ENCODE measurements at places on chromosomes 2 and 18.

DNA sequence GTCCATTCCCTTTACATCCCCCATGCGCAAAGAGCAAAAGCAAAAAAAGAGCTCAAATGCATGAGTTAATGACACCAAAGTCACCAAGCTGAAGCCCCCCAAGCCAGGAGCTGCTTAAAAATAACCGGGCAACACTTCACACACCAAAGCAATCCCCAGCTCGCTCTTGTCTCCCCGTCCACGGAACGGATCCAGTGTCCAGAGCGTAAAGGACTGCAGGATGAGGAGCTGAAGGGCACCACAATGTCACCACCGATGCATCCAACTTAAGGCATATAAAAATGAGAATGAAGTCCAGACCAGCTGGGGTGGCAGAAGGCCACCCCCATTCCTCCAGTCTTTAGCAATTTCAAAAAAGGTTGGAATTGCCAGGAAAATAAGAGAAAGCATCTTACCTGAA, 8.7 kb downstream of the SMAD7 start:
- no peak for DNase-seq

- no peak for DNase-seq
Measured at GRCh38 chr2:56376699-56377665, 193.2 kb downstream of the CCDC85A start.

DNA sequence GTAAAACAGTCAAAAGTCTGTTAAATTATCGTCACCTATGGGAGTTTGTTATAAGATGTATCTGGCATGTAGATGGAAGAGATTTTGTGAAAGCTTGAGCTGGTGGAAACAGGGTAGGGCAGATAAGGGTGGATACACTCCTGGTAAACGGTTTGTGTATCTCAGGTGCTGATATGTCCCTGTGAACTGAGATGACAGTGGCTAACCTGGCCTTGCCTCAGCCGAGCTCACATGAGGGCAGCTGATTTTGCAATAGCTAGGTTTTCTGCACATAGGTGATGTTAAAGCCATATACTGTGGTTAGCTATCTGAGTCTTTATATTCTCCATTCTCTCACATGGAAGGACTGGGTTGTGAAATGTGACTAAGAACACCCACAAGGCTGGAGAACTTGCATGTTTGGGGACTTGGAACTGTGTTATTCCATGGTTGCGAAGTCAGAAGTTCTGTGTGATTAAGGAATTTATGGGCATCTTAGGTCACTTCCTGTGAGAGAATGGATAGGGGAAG, 205.1 kb downstream of the TPGS2 start:
- DNase-seq, result no peak

DNA sequence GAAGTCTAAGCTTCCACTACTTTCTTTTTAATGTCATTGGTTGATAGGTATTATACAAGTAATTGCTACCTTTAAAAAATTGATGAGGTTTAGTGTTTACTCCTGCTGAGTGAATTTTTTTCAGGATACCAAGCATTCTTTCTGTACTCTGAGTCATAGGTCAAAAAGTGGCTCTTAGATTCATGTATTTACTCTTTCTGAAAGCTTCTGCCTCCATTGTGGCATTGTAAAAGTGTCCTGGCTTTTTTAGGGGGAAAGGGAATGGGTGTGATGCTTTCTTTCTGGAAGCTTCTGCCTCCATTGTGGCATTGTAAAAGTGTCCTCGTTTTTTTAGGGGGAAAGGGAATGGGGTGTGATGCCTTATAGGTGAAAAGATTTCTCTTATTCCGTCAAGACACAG, 286.5 kb downstream of the LPIN1 start:
- no peak for DNase-seq

DNA sequence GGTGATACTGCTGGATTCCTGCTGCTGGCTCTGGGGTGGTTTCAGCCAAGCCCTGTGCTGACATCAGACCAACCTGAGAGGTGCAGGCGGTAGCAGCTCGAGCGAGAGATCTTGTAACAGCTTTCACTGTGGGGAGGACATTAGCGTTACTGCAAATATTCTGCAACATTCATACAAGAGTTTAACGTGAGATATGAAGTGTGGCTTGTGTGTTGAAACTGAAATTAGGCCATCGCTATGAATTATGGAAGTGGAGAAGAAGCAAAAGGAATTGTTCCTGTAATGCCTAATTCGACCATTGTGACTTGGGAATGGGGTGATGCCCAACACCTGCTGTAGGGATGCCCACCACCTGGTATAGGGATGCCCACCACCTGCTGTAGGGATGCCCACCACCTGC, 6.5 kb upstream of the MLPH start:
- no peak for DNase-seq

DNA sequence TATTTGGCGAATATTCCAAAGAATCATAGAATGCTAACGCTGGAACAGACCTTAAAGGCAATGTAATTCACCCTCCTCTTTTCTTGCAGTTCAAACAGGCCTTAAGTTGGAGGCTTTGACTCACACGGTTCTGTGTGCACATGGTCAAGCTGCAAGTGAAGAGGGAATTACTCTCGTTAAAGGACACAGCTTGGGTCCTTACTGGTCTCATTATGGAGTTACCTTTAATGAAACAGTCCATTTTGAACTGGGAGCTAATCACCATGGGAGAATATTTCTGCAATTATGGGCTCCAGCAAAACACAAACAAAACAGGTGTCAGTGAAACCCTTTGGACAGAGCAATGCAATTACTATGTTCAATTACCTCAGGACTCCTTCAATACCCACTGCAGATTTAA, 135.5 kb downstream of the GAREM1 start:
- no peak for DNase-seq

DNA sequence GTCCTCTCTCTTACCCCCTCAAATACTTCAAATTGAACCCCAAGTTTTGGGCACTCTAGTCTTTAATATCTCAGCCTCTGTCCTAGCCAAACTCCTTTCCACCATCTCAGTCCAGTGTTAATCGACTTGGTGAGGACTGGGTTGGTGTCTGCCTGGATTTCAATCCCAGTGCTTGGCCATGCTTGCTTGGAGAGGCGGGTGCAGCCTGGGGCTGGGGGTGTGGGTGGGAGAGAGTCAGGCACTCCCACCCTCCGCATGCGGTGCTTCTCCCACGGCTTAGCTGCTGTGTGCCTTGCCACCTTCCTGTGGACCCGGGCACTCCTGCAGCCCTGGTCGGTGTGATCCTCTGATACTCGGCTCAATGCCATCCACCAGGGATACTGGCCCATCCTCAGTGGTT, 220.8 kb upstream of the HDAC4 start:
- DNase-seq, result no peak

GRCh38 chr2:146870691-146871090, 974.1 kb upstream of the ACVR2A start:
- no peak for DNase-seq

DNA sequence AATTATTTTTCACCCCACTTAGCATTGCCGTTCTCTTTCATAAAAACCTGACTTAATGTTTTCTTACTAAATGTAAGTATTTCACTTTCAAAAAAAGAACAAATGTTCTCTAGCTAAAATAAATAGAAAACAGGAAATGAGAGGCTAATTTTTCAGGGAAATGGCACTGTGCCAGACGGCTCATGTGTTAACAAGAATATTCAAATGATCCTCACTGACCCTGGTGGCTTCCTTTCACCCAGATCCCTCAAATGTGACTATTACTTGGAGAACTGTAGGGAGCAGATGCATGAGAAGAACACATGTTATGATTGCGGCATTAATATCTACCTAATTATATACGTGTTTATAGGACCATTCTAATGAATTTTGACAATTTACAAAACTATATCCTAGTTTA, 827.7 kb downstream of the SOCS6 start:
- DNase-seq, result no peak

DNA sequence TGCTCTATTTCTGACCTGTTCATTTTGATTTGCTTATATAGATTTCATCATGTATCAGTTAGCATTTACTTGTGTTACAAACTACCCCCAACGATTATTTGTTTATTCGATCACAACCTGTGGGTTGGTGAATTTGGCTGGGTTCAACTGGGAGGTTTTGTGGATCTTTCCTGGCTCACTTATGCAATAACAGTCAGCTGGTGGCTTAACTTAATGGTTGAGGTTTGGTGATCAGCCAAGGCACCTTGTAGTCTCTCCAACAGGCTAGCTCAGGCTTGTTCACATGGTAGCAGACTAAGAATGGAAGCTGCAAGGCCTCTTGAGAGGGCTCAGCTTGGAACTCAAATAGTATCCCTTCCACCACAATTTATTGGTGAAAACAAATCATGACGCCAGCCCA, 5.4 kb upstream of the PUM2 start:
- no peak for DNase-seq

DNA sequence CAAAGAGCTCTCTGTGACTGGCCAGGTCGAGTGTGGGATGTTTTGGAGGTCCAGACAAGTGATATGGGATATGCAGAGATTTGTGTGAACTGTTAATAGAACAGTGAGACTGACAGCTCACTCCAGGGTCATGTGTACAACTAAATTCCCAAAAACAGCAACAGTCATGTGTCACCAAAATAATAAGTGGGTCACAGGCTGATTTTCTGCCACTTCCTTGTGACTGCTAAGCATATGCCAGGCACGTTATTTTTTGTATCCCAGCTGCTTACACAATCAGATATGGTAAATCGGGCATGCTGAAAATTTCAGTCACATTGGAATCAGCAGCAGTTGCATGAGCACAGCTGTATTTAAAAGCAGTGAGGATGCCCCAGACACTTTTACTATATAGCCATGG, 198.7 kb downstream of the PTGR3 start:
- no peak for DNase-seq

GRCh38 chr18:79608069-79608468, 71.5 kb upstream of the CTDP1 start:
- no peak for DNase-seq

DNA sequence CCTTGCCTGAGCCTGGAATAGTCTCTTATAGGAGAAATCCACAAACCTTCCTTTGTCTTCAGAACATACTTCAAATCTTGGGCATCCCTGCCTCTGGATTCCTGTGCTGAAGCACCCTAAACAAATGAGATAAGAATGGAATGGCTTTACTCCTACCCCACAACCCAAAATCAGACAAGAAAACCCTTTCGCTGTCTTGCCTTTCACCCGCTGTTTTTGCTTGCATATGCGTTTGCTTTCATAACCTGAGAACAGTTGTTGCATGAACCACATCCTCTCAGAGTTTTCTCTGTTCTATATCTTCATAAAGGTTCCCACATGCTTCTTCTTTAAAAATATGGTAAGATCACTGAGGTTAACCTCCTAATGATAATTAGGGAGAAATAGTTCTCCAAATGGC, 132.1 kb upstream of the MAP3K20 start:
- DNase-seq, result no peak

DNA sequence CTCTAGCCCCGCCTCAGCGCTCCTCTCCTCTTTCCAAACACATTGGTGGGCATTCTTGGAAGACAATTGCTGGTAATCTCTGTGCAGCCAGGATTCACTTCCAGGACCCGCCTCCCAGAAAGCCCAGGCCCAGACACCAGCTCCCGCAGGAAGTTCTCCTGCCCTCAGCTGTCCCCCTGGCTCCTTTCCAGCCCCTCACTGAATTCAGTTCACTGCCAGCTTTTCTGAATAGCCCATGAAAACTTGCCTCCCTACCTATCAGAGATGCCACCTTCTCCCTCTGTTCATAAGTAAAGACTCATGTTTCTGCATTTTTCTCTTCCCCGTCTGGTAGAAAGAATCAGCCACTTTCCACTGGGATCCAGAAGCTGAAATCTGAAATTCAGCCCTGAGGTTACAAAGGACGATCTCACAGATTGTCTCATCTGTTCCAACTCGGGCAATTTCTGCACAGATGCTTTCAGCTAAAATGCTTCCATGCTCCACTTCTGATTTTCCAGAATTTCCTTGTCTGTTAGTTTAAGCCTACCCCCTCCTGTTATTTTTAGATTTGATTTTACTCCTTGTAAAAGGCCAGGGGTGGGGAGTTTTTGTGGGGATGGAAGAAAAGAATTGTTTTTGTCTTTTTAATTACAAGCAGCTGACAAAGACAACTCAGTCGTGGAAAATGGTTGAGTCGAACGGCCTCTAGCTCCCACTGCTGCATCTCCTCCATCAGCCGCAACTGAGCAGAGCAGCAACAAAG, 98.1 kb downstream of the SP3 start:
- DNase-seq, result no peak

- DNase-seq, result no peak
Measured at GRCh38 chr2:142020368-142020767, 110.4 kb downstream of the LRP1B start.

- DNase-seq, result no peak
Measured at GRCh38 chr2:214542295-214542694, 131.4 kb downstream of the VWC2L start.

- DNase-seq, result no peak
Measured at GRCh38 chr2:197324801-197325200, 14.2 kb upstream of the ANKRD44 start.

DNA sequence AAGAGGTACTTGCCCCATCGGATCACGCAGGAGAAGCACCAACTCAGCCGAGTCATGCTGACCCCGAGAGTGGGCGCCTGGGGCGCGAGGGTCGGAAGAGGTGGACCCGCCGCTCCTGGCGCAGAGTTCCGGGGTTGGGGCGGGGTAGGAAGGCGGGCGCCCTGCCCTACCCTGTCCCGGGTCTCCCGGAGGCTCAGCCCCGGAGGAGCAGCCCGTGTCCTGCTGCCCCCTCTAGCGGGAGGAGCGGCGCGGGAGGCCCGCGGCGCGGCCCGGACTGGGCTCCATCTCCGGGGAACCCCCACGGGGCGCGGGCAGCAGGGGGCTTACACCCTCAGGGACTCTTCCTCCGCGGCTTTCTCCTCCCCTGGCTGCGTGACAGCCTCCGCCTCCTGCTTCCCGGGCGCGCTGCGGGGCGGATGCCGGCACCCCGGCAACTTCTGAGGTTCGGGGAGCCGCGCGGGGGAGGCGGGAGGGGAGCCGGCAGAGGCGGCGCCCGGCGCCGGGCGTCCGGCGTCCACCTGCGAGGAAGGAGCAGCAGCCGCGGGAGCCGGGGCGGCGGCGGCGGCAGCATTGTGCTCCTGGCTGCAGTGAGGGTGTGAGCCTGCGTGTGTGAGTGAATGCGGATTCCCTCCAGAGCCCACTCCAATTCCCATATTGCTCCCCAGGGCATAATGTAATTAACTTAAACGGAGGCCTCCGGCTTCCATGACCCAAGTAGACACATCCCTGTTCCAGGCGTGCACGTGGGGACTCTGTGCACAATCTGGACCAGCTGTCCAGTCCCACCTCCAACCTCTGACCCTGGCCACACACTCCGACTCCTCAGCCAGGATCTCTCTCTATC, 7.6 kb upstream of the TNS1 start:
- DNase-seq, result peak; percentile 27

- no peak for DNase-seq
Measured at GRCh38 chr2:219207884-219208740, 1.5 kb downstream of the ZFAND2B start.

GRCh38 chr2:176129813-176130146, 275 bp downstream of the HOXD8 start:
- no peak for DNase-seq

- DNase-seq, result no peak
Measured at GRCh38 chr2:19349911-19350677, 8.3 kb downstream of the OSR1 start.

DNA sequence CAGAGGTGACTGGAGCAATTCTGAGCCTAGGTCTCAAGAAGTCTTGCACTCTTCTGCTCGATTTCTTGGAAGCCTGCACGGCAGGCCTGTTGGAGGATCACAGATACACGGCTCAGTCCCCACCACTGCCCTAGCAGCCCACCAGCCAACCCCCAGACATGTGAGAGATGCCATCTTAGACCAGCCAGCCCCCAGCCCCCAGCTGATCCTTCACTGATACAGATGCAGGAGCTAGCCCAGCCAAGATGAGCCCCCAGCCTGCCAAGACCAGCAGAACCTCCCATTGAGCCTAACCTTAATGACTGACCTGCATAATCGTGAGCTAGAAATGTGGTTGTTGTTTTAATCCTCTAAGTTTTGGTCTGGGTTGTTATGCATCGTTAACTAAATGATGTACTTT, 47.5 kb downstream of the INHBB start:
- DNase-seq, result no peak

- no peak for DNase-seq
Measured at GRCh38 chr2:221444106-221444505, 128.0 kb downstream of the EPHA4 start.

Data from bone marrow (tissue), 2 donors.